ENCODE measurements at places on chromosomes 7 and 10.

DNA sequence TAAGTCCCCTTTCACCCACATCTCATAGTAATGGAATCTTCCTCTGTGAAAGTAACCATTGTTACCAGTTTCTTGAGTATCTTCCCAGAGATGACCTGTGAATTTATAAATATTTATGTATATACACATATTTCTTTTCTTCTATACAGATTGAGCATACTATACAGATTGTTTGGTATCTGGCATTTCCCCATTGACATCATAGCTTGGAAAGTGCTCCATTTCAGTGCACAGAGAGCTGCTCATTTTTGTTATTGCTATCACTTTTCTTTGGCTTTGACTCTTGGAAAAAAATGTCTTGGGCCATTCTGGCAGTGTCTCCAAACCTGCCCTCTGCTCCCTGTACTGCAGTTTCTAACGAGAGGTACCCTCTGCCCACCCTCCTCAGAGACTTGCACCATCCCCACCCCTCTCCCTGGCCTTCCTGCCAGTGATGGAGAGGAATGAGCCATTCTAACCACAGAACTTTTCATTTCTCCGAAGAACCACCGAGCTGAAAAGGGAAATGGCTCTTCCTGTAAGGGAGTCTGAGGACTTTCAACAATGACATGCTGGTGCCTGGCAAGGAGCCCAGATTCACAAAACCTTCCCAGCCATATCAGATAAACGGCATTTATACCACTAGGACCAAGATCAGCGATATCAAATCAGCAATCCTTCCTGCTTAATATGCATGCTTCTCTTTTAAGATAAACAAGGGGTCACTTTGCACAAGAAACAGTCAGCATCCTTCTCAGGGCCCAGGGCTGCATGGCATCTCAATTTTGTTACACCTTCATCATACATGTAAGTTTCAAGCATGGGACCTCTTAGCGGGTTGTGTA, 19.7 kb upstream of the CCSER2 start:
- DNase-seq = peak; percentile 44

DNA sequence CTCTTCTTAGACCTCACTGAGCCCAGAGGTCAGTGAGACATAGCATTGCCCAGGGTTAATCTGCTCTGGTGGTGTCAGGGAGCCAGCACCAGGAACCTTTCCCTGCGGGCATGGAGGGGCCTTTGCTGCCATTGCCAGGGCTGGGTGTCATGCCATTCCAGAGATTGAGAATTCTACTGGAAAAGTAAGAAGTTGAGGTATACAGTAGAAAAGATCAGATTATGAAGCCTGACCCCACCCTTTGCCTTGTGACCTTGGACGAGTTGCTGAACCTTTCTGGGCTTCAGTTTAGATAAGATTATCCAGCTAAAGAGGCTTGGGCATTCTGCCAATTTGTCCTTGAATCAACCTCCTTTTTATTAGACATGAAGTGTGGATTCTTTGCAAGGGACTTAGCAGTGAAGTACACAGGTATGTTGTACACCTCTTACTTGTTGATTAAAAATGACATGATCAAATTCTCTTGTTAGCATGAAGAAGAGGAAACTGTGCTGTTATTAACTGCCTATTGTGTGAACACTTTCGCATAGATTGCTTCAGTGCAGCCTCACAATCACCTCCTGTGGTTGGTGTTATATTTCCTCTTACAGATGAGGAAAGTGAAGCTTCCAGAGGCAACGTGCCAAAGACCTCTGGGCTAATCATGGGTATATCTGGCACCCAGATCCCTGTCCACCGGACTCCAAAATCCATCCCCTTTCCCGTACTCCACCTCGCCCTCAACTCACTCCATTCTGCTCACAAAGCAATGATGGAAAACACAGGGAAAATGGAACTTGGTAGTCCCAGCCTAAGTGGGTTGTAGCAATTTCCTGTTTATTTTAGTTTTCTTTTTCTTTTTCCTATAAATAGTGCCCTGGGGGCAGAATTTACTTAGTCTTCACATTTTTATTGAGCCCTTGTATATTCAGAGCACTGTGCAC, 151.3 kb downstream of the CAMK1D start:
- no peak for DNase-seq

DNA sequence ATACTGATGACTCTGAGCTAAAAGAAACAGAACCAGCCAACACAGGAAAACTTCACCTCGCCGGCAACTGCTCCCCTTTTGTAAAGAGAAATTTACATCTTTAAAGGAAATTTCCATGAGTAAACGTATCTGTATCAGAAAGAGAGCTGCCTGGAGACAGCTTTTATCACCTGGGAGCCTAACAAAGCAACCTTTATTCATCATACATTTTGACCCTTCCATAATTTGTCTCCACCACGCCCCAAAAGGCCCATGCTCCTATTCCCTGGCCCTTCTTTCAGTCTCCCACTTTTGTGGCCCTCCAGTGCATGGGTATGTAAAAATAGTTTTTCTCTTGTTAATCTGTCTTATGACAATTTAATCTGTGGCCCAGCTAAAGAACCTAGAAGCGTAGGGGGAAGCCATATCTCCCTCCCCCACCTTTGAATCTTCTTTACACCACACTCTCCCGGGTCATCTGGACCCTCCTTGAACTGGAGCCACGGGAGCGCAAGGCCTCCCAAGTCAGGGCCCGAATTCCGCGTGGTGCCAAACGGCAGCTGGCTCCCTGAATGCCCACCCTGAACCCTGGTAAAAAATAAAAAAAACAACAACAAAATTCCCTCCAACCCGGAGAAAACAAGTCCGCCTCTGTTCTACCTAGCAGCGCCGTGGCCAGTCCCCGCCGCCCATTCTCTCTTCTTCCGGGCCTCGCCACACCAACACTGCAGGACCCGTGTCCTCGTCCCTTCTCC, 15.4 kb upstream of the FKBP9 start:
- peak; percentile 7 for DNase-seq

DNA sequence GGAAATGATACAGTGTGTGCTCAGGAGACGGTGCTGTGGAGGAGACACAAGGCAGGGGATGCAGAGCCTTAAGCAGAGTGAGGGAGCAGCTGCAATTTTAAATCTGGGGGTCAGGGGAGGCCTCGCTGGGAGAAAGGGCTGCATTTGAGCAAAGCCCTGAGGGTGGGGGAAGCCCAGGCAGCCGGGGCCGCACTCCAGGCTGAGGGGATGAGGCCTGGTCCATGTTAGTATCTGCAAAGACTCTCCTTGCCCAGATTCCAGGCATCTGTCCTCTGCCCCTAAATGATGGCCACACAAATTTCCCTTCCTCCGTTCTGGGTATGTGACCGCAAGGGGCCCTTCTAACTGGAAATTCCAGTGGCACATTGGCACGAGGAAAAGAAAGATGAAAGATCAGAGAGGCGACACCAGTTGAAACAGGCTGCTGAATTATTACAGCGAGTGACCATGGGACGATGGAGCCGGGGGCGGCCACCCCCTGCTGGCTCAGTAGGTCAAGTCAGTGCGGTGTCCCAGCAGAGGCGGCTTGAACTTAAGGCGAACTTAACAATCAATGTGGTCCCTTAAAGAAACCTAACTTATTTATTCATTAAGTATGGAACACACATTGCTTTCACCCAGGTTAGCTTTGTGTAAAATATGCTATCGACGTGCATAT, 62.3 kb upstream of the KAT6B start:
- DNase-seq = no peak

- DNase-seq = no peak
These were observed 227.6 kb downstream of the FZD1 start for GRCh38 chr7:91491868-91492267.

Measured in prostate gland (tissue), 2 donors.